ENCODE measurements at places on chromosomes 7 and 10. TPM values are rescaled to one million over a fixed set of nuclear protein-coding genes. Genes with fewer than 3 reads are reported as not detected.

The SRGN gene
- 439 TPM for total RNA-seq

The NRG3 gene
- not detected for total RNA-seq

The SRPK2 gene
- 51.0 TPM for total RNA-seq

The CDH23 gene
- 1.1 TPM for total RNA-seq

The LIPJ gene
- total RNA-seq, result not detected

The FAM3C gene
- 27.1 TPM for total RNA-seq

The SLC16A9 gene
- total RNA-seq, result 0.14 TPM

The TRIL gene
- not detected for total RNA-seq

The EIF5AL1 gene
- 0.07 TPM for total RNA-seq

The FAM237B gene
- not detected for total RNA-seq

The EVX1 gene
- not detected for total RNA-seq

The CYP26C1 gene
- 0.05 TPM for total RNA-seq

The VIPR2 gene
- 0.46 TPM for total RNA-seq

The SFMBT2 gene
- 42.1 TPM for total RNA-seq

The DOCK1 gene
- total RNA-seq, result 0.35 TPM

The ADAM12 gene
- total RNA-seq, result 1.0 TPM

The AS3MT gene
- 0.67 TPM for total RNA-seq

The SORBS1 gene
- 2.4 TPM for total RNA-seq

The FKBP9 gene
- total RNA-seq, result 0.84 TPM

The CPA5 gene
- 5.9 TPM for total RNA-seq

The RASA4 gene
- 52.0 TPM for total RNA-seq

The KIAA1217 gene
- total RNA-seq, result 0.60 TPM

The HKDC1 gene
- total RNA-seq, result 1.6 TPM

The PPP1R9A gene
- 0.19 TPM for total RNA-seq

The NPC1L1 gene
- 0.12 TPM for total RNA-seq

The PAX4 gene
- not detected for total RNA-seq

The FOXP2 gene
- total RNA-seq, result not detected

The ZNF282 gene
- total RNA-seq, result 59.5 TPM

The CACNA2D1 gene
- total RNA-seq, result not detected

The CLDN12 gene
- total RNA-seq, result 5.5 TPM

The EEPD1 gene
- total RNA-seq, result 1.8 TPM

The CLCN1 gene
- total RNA-seq, result not detected

The ACTL6B gene
- not detected for total RNA-seq

The UPP1 gene
- 122 TPM for total RNA-seq

The UNCX gene
- not detected for total RNA-seq

The SPDYE2 gene
- total RNA-seq, result not detected

The SPOCK2 gene
- total RNA-seq, result 253 TPM

The AKR1C2 gene
- 0.22 TPM for total RNA-seq

The ELMO1 gene
- total RNA-seq, result 113 TPM

The CH25H gene
- total RNA-seq, result 0.56 TPM

The AEBP1 gene
- 18.1 TPM for total RNA-seq
